COR-L47 (cell line): ENCODE measurements at places on chromosomes 4 and X.

DNA sequence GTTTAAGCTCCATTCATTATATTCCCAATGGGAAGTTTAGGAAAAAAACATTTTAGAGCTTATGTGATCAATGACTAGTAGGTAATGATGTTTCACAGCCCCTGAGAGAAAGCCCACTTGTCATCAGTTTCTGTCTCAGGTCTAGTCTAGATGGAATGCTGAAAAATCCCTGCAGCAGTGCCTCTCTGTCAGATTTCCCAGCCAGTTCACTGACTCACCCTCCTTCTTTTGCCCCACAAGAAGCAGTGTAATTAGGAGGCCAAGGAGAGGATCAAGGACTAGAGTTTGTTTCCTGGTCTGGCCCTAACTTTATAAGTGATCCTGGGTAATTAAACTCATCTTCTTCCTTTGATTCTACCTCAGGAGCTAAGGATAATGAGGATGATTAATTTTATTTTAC is 118.7 kb upstream of the ANXA3 start:
- DNase-seq = no peak

- DNase-seq = no peak
Measured at GRCh38 chr4:39205476-39205875, 23.1 kb downstream of the WDR19 start.

GRCh38 chr4:110636680-110637407 is 14.0 kb upstream of the PITX2 start:
- DNase-seq = no peak

DNA sequence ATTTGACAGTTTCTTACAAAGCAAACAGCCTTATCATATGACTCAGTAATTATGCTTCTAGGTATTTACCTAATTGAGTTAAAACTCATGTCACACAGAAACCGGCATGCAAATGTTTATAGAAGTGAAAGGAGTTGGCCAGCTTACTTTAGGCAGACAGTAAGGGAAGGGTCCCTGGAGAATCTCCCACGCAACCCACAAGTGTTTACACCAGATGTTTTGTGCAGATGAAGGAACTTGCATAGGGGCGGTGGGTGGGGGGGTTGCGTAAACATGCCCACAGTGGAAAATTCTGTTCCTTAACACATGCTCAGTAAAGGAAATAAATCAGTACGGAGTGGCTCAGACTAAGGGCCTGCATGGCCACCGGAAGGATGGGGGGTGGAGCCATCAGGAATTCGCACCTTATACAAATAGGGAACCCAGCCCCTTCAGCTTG is 330.5 kb upstream of the AADAT start:
- DNase-seq = peak; percentile 45

GRCh38 chr4:56656346-56656643 is 24.8 kb downstream of the HOPX start:
- DNase-seq = no peak

GRCh38 chrX:16807548-16807947 is 21.3 kb downstream of the TXLNG start:
- DNase-seq = peak; percentile 0

DNA sequence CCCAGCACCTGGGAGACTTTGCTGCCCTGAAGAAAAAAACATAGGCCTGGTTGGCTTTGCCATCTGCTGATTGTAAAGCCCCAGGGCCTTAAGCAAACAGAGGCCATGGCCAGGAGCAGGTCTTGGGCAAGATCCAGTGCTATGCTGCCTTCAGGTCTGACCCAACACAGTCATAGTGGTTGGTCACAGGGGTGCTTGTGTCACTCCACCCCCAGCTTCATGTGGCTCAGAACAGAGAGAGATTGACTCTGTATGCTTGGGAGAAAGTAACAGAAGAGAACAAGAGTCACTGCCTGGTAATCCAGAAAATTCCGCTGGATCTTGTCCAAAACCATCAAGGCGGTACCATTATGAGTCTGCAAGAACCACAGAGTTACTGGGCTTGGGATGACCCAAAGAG is 24.4 kb upstream of the SMARCA5 start:
- DNase-seq = no peak

DNA sequence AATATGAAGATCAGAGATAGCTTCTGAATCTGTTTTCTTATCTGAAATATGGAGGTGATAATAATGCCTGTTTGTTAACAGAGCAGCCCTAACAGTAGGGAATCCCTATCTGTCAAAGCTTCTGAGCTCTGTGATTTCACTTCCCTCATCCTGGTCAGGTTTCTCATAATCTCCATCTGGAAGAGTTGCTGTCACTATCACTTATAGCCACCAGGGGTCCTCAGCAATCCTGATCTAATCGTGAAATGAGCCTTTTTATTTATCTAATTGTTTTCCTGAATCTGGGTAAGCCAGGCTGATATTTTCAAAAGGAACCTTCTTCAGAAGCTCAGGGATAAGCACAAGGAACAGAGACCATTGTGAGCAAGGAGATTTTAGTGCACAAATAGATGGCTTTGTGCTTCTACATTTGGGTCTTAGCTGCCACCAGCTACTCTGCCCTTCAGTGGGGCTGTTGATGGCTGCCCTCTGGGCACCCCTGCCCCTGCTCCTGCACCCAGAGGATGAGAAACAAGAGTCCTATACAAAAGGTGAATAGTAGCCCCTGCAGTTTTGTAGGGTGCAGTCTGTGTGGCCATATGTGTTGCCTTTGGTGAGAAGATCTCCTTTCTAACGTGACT is 196.4 kb upstream of the RADX start:
- DNase-seq = no peak

GRCh38 chrX:121949041-121949760 is 901.8 kb downstream of the GLUD2 start:
- DNase-seq = no peak

DNA sequence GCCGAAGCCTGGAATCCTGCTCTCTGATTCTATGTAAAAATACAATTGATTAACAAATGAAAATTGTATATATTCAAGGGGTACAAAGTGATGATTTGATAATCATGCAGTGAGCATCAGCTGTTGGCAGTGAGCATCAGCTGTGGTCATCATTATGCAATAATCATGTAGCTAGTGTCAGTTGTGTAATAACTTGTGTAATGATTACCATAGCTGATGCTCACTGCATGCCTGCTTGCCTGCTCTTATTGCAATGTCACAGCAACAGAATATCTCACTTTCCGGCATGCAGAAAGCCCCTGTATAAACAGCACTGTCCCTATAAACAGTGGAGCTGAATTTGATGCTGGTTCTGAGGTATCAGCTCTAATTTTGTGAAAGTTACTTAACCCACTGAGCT is 46.8 kb downstream of the SULT1B1 start:
- DNase-seq = no peak

GRCh38 chr4:14807856-14808255 is 194.4 kb upstream of the CPEB2 start:
- DNase-seq = no peak

DNA sequence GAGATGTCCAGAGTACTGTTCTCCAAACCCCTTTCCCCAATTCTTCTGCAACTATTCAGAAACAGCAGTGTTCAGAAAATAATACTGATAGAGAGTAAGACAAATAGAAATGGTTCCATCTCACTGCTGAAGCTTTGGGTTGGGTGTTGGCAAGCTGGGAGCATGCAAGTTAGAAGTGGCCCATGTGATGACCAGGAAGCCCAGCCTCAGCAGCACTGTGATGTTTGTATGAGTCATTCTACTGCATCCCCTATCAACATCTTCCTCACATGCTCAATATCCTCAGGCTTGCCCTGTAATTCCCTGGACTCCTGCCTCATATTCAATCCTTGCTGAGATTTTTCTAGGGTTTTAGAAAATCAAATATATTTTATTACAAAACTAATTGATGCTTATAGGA is 96.5 kb downstream of the CHRDL1 start:
- DNase-seq = no peak

- DNase-seq = no peak
Measured at GRCh38 chrX:43699475-43699874, 43.4 kb downstream of the MAOA start.

DNA sequence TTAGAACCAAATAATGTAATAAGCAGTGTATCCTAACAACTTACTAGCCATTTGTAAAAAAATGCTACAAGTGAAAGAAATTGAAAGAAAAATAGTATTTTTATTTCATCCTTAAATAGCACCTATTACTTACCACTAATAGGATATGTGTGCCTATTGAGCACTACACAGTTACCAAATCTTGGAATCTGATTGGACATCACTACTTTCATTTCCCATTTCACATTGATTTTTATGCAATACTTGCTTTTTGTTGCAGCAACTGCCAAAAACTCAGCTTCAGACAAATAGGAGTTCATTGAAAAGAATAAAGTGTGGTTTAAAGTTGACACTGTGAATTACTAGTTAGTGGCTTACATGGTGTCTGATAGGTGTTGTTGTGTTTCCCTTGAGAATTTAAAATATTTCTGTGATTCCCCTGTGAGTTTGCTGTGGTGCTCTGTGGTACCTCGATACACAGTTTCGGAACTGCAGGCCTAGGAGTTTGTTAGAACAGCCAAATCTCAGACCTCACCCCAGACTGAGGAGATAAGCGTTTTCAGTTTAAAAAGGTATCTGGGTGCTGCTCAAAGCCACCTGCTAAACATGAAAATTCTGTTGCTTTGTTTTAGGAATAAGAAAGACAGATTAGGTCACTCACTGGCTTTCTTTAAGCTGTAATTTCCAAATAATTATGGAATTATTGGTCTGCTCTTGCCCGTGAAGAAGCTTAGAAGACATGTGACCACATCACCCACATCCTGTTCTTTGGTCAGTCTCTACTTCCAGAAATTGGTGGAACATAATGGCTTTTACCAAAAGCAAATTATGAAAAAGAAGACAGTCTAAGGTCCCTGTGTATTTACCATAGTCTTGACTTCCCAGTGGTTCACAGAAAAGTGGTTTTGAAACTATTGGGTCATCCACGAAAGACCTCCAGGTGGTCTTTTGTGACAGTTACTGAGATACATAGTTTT is 97.8 kb downstream of the SYTL5 start:
- no peak for DNase-seq

GRCh38 chr4:121139533-121140222 is 24.4 kb downstream of the TNIP3 start:
- no peak for DNase-seq

- DNase-seq = no peak
Measured at GRCh38 chr4:168496834-168497233, at the start of gene PALLD. TSS of gene PALLD (plus strand) at chr4:168497052.

DNA sequence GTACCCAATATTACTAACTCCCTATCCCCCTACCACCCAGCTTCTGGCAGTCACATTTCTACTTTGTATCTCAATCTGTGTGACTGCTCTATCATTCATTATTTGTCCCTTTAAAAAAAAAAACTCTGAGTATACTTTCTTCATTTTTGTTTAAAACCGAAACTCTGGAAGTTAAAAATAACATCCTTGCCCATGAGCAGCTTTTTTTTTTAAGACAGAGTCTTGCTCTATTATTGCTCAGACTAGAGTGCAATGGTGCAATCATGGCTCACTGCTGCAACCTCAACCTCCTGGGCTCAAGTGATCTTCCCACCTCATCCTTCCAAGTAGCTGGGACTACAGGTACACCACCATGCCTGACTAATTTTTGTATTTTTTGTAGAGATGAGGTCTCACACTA is 15.8 kb downstream of the UBE2K start:
- no peak for DNase-seq

DNA sequence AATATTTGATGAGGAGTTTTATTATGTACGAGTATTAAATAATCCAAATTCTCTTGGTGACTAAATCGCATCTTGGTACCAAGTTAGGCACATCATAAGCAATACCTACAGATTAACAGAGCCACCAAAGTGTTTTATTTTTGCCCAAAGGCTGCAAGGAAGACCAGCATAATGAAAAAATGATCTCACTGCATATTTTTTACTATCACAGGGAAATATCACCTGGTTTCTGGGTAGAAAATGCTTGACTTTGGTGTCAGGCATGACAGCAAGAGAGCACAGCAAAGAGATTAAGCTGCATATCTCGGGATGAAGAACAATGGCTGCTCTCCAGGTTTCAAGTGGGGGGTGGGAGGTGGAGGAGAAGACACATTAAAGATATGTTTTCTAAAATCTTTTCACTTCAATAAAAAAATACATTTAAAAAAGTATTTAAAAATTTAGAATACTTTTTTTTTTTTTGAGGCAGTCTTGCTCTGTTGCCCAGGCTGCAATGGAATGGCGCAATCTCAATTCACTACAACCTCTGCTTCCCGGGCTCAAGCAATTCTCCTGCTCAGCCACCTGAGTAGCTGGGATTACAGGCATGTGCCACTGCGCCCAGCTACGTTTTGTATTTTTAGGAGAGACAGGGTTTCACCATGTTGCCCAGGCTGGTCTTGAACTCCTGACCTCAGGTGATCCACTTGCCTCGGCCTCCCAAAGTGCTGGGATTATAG is 86.1 kb downstream of the FRYL start:
- DNase-seq = no peak

GRCh38 chr4:123052007-123052406 is 129.6 kb upstream of the NUDT6 start:
- no peak for DNase-seq

DNA sequence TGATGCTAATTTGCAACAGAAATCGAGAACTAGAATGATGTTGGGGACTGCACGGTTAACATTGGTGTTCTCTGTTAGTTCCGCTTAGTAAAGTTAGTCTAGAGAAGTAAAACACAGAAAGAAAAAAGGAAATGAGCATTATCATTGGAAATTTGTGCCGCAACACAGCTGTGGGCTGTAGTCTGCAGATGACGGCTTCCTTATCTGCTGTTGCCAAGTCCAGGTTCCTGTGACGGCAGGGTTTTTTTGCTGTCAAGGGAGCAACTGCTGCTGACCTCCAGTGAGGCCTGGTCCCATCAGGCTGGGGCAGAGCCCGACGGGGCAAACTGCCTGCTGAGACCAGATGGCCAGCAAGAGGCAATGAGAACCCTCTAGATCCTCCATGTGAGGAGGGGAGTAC is 38.9 kb upstream of the PHEX start:
- no peak for DNase-seq

DNA sequence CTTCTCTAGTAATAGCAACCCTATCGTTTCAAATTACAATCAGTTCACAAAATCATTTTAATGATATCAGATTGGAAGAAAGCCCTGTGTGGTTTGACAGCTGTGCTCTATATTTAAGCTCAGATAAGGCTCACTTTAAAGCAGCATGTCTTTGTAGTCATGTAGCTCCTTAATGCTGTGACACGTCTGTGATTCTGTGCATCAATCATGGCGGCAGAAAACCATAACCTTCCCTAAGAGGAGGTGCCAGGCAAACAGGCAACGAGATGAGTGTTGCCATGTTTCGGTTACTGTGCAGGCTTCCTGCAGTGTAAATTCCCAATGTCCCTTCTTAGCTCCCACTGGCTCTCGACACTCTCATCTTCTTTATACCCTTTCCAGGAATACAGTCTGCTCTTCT is 212.7 kb downstream of the GRID2 start:
- DNase-seq = no peak

GRCh38 chr4:175407926-175408325 is 404.1 kb downstream of the GPM6A start:
- no peak for DNase-seq

- DNase-seq = no peak
Measured at GRCh38 chr4:52172166-52172565, 121.1 kb downstream of the SPATA18 start.

- DNase-seq = no peak
Measured at GRCh38 chrX:12951595-12951975, 23.3 kb upstream of the TMSB4X start.
